Hepatic stellate cell (primary cell): ENCODE measurements at places on chromosomes 6 and 20.
A peak's percentile ranks its signal among the peaks of the same experiment; 100 is the strongest.

DNA sequence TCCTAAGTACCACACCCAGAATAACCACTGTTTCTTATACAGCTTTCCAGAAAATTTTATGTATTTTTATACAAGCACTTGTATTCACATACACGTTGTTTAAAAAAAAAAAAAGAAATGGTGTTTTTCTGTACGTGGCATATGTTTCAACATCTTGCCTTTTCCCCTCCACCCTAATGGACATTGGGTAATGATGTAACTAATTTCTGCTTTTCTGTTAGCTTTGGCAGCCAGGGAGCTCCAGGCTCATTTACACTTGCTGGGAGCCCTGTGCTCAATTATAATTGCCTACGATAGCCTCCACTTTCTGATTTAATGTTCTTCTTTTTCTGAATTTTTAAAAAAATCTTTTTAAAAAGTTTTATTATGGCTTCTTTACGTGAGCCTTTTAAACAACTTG lies 352.4 kb downstream of the UTRN start:
- no peak for DNase-seq

DNA sequence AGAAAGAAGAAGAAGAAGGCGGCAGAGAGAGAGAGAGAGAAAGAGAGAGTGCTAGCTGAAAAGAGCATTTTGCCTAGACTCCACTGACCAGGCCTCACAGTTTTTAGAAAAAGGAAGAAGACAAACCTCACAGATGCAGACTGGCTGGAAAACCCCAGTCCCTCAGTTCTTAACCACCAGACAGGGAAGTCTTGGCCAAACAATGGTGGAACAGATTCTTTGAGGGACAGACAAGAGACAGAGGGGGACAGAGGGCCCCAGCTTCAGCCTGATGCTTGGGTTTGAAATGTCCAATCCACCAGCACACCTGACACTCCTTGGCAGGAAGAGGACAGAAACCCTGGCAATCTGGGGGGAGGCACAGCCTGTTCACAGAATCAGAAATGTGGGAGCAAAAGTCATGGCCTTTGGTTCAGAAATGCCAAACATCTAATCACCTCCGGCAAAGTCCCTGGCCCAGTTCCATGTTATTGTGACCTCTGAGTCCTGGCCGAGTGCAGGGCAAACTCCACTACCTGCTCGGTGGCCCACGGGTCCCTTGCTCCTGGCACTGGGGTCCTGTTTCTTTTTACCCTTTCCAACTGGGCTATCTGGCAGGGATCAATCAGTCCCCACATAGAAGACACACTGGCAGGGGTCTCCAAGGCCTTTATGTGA lies 235.2 kb downstream of the LY86 start:
- no peak for DNase-seq

DNA sequence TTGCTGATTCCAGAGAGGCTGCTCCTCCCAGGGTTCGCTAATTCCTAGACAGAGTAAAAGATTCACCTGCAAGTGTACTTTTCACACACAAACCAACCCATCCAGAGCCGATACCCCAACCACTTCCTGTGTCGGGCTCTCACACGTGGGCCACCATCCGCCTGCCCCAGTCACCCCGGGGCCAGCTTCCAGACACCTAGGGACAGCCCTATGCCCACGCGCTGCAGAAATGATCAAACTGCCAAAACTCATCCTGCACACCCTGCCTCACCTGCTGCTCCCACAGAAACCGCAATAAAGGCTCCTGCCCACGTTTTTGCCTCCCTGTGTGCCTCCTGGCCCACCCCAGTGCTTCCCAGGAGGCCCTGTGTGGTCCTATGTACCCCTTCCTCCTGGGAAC lies 59.5 kb downstream of the PSMG4 start:
- no peak for DNase-seq

DNA sequence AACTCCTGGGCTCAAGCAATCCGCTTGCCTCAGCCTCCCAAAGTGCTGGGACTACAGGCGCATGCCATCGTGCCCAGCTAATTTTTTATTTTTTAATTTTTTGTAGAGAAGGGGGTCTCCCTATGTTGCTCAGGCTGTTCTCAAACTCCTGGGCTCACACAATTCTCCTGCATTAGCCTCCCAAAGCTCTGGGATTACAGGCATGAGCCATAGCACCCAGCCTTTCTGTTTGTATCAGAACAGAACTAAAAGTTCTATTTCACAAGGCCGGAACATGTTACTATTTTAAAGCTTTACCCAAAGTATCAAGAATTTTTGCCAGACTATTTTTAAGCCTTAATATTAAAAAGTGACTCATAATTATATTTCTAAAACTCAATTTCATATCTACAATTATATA lies 42.4 kb downstream of the NDRG3 start:
- DNase-seq, result no peak

DNA sequence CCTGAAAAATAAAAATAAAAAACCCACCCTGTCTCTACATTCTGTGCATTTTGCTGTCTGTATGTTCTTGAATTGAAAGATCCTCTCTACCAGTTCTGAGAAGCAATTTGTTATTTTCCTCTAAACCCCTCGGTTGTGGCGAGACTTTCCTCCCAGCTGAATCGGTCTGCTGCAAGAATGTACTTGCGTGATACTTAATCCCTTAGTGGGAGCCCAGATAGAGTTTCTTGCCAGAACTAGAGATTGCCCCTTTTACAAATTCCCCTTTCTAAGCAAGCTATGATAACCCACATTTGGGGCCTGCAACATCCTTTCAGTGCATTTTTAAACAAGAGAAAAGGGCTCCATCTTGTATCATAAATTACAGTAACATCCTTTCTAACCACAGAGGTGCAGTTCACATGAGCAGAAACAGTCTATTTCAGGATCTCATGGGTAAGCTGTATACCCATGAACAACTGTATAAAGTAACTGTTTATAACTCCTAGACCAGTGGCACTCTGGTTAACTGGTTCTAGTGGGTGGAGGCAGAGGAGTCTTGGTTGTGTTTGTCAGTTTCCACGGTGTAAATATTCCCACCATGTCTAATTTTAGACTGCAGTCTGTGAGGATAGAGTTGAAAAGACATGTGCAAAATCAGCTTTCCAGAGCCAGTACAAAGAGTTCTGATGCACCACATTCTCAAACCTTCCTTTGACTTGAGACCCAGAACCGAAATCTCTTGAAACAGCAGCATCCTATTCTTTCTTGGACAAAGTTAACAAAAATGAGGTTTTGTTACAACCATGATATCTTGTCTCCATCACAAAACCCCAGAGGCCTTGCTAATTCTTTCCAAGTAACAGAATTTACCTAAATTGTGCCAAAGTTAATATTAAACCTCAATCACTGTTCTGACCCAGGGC lies 113.1 kb upstream of the ZNF217 start:
- peak; percentile 35 for DNase-seq

GRCh38 chr6:31575335-31575901 lies at the start of gene TNF:
TNF (plus strand) TSS chr6:31575565; CDS start chr6:31575742, 177 bp downstream.
- DNase-seq, result no peak

DNA sequence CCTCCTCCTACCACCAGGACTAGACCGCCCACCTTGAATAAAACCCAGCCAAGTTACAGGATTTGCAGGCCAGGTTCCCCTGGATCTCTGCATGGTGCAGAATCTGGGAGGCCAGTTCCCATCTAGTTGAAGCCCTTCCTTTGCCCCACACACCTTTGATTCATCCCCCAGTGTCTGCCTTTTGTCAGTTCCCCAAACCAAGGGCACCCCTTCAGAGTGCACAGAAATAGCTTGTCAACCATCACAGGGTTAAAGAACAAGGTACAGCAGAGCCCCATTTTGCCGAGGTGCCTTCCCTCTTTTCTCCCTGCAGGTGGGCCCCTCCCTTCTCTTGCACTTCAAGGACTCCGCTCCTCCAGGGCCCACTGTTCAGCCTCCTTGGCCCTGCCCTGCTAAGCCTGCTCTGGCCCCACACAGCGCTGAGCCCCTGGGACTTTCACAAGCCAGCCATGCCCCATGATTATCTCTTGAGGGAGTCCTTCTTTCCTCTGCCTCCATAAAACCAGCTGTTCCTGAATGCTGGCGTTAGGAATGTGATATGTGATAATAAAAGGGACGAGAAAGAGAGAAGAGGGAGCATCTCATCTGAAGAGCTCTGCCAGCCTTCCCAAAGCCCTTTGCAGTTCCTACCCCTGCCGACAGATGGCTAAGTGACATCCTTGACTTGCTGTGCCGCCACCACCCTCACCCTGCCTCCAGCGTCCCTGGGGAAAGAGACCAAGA lies 280.3 kb downstream of the CDC5L start:
- no peak for DNase-seq

DNA sequence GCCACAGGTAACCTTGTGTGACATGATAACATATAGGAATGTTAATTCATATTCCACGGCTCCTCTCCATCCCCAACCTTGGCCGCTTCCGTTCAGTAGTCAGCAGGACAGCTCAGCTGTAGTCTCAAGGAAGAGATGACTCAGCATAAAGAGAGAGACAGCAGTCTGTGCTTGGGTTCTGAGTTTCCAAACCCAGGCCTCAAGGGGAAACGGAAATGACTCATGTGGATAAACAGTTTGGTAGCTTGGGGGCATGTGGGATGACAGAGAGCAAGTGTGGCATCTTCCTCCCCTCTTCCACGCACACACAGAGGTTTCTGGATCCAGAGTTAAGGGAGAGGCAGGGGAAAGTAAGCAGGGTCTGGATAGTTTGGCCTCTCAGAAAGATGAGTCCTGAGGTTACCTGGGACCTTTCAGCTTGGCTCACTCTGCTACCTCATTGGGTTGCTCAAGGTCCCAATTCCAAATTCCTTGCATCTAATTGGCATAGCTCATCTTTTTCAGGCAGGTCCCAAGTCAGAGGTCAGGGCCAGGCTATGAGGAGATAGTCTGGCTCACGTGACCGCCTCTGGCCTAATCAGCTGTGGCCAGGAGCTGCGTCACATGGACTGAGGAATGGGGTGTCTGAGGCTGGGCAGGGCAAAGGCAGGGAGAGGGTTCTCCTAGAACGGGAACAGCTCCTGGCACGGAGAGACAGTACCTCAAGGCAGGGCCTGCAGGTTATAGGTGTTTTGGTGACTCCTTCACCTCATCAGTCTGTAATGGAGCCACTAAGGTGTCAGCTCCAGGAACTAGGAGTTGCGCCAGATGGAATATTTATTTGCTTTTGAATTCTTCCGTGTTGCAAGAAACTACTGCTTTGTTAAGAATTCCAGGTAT lies 36.5 kb upstream of the MLN start:
- peak; percentile 97 for DNase-seq

DNA sequence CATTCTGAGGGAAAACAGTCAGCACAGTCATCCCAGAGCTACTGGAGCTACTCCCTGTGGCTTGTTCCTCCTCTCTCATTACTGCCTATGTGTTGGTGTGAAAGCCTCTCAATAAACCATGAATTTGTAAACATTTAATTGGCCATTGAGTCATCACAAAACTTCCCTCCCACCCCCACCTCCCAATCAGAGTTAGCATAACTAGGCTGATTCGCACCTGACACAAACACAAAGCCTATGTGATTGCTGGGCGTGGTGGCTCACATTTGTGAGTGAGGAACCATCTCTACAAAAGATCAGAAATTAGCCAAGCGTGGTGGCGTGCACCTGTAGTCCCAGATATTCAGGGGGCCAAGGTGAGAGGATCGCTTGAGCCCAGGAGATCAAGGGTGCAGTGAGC lies 17.1 kb upstream of the SNTA1 start:
- no peak for DNase-seq

- DNase-seq, result no peak
These were observed 82.3 kb downstream of the PTPN1 start for GRCh38 chr20:50592282-50593004.

DNA sequence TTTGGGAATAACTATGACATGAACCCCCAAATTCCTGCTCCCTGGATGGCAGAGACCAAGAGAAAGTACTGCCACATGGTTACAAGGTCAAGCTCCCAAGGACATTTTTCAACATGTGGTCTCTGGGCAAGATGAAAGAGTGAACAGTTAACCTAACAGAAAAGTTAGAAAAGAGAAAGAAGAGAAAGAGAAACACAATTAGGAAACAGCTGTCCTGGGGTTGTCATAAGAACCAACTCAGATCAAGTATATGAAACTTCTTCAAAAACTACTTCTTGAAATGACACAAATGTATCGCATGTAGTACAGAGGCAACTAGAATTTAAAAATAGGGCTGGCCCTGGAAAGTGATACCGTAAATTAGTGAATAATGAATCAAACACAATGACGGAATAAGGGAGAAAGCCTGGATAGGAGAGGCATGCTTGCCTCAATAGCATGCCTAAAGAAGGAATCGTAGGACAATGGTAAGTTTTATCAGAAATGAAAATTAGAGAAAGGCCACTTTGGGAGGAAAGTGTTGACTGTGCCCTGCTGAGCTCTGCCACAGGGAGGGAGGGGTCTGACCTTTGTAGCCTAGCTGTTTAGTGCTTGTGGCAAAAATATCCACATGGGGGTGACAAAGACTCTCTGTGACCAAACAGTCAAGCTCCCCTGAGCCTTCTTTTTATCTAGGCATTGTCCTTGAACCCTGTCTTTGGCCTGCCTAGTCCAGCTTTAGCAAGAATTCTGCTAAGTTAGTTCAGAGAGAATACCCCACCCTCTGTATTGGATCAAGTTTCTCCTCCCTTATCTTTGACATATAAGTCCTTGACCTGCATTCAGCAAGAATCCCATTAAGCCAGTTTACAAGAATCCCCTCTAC lies 4.3 kb upstream of the DCBLD1 start:
- no peak for DNase-seq

- no peak for DNase-seq
These were observed 45.2 kb downstream of the UTRN start for GRCh38 chr6:144330017-144330987.

- DNase-seq, result no peak
These were observed 357.7 kb downstream of the CD83 start for GRCh38 chr6:14475306-14475705.

GRCh38 chr6:127907960-127908640 lies 7.2 kb upstream of the THEMIS start:
- no peak for DNase-seq

- no peak for DNase-seq
These were observed 2.5 kb downstream of the RBM39 start for GRCh38 chr20:35739294-35740163.

GRCh38 chr6:31585491-31585890 lies 586 bp upstream of the LST1 start:
- no peak for DNase-seq

GRCh38 chr6:24547243-24547642 lies 52.5 kb downstream of the ALDH5A1 start:
- DNase-seq, result no peak

DNA sequence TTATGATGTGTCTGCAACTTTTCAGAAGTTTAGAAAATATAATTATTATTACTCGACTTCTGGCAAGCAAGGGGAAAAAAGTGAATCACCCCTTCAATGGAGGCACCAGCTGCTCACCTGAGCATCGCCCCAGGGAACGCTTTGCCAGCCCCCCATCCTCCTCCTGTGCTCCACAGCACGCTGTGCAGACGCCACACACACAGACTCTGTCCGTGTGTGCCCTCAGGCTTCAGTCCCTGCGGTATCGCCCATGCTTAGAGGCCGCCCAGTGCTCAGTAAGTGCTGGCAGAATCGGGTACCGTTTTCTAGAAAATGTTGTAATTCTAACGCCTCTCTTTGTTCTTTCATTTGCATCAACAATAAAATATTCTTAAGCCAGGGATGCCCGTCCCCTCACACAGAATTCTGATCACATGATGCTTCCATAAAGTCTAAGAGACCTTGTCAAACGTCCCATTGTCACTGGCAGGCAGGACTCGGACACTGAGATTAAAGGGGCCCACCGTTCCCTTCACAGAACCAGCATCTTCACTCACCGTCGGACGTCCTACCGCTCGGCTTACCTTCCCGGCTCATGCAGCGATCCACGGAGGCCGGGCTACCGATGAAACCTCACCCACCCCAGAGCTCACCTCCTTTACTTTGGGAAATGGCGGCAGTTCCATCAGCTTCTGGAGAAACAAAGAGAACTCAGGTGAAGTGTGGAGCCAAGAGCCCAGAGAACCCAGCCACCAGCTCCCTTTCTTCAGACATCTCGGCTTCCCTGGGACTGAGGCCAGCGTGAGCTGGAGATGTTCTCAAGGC lies 105.5 kb downstream of the DLL1 start:
- no peak for DNase-seq

GRCh38 chr20:49661560-49662329 lies 51.9 kb downstream of the B4GALT5 start:
- DNase-seq, result no peak
